ENCODE measurements at places on chromosomes 12 and 14.

DNA sequence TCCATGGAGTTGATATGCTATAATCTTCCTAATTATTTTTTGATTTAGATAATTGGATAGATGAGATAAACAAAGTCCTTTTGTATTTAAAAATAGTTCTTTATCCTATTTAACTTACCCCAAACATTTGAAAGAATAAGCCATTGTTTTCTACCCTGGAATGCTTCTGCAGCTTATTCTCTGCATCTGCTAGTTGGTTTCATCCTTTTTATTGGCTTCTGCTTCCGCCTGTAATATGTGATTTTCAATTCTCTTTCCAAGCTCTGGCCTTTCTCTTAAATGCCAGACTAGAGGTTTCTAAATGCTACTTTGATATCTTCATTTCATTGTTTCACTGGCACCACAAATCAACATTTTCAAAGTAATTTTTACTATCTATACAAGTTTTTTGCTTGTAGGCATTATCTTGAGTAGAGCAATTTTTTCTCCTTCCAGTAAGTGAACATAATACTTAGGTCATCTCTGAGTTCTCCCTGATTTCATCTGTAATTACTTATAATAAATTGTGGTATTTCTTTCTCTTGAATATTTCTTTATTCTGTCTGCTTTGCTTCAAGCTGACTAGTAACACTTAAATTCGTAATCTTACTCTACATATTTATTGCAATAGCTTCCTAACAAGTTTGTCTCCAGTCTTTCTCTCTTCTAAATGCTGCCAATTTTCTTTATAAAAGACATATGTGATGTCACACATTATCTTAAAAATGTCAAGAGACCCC is 958.4 kb downstream of the SLC6A15 start:
- no peak for DNase-seq

- DNase-seq, result no peak
These were observed 1505.5 kb upstream of the TMEM132C start for GRCh38 chr12:126761420-126761819.

- no peak for DNase-seq
These were observed 28.0 kb upstream of the NAA30 start for GRCh38 chr14:57362361-57362760.

- no peak for DNase-seq
These were observed 19.0 kb upstream of the CLEC2A start for GRCh38 chr12:9951026-9951675.

GRCh38 chr12:4819654-4820053 is 90.1 kb upstream of the KCNA1 start:
- DNase-seq, result no peak

- DNase-seq, result no peak
These were observed 235.5 kb upstream of the NPAS3 start for GRCh38 chr14:32703183-32703621.

DNA sequence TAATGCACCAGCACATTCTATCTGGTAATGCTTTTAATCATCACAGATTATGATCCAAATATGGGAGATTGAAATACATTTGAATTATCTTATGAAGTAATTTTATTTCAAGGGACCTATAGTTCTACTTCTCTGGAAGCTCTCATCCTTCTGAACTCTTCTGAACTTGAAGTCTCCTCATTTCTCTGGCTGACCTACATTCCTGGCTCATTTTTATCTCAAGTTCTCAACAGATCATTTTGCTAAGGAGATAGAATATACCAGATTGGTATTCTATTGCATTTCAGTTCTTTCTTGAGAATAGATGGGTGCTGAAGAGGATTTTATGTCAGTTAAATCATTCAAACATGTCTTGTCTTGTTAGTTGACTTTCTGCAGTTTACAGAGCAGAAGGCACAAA is 7.9 kb downstream of the HMGA2 start:
- no peak for DNase-seq
